ENCODE measurements at places on chromosomes 11 and 22. TPM values are rescaled to one million over a fixed set of nuclear protein-coding genes. Genes with fewer than 3 reads are reported as not detected.

The YPEL1 gene
- polyA plus RNA-seq = 20.9 TPM

The KRTAP5-1 gene
- polyA plus RNA-seq = 0.35 TPM

The VWCE gene
- polyA plus RNA-seq = 4.7 TPM

The SCO2 gene
- polyA plus RNA-seq = 1.5 TPM

The SYNGR1 gene
- 21.6 TPM for polyA plus RNA-seq

The ZFP91 gene
- 72.5 TPM for polyA plus RNA-seq

The GLYAT gene
- 151 TPM for polyA plus RNA-seq

The WNT11 gene
- polyA plus RNA-seq = 10.3 TPM

The CRYBB2 gene
- polyA plus RNA-seq = 0.42 TPM
